ENCODE measurements at places on chromosomes 1 and 21.
A peak's percentile ranks its signal among the peaks of the same experiment; 100 is the strongest.

GRCh38 chr1:8497210-8497819 is 179.4 kb downstream of the SLC45A1 start:
- peak; percentile 68 for DNase-seq

DNA sequence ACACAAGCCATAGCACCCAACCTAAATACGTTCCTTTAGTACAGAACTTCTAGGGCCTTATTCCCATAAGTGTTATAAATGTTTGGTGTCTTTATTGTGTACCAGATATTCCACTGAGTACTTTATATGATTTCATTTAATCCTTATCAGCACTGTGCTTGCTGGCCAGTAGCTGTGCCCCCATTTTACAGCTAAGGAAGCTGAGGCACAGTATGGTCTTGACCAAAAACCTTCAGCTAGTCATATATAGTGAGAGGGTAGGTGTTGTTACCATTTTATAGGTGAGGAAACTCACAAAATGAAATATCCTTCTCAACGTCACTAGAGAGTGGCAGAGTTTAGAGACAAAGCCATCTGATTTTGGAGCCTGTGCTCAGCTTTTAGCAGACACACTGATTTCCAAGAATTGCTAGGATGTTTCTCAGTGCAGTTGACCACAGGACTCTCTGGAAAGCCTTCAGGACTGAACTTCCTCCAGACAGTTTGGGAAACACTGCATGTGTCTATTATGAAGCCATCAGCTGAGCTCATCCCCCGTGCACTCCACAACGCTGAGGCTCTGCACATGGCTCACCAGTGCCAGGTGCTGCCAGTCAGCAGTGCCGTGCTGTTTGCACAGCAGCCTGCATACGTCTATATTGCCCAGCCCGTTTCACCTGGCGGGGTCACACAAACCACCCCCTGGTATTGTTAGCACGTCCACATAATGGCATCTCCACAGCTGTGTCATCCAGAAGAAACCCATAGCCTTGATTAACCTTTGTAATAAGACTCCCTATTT is 15.4 kb downstream of the NPPA start:
- no peak for DNase-seq

DNA sequence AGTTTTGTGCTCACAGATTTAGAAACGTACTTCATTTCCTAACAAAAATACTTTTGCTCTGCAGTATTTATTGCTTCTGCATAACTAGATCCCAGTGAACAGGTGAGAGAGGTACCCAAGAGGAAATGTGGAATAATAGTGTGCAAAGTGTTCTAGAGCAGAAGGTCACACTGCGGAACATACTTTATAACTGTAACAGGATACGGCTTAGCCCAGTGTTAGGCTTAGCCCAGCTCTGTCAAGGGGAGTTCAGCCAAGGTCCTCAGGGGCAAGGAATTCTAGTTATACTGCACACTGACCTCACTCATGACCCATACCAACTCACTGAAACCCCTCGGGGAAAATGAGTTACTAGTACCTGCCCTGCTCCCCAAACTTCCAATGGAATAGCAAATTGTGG is 55.3 kb downstream of the PTPN14 start:
- DNase-seq = peak; percentile 49

- peak; percentile 25 for DNase-seq
These were observed 579.7 kb downstream of the PLA2G4A start for GRCh38 chr1:187408212-187409004.

GRCh38 chr1:24463776-24464735 is 38.6 kb upstream of the RCAN3 start:
- DNase-seq = no peak

GRCh38 chr1:52348704-52349300 is 17.2 kb downstream of the CC2D1B start:
- peak; percentile 11 for DNase-seq

DNA sequence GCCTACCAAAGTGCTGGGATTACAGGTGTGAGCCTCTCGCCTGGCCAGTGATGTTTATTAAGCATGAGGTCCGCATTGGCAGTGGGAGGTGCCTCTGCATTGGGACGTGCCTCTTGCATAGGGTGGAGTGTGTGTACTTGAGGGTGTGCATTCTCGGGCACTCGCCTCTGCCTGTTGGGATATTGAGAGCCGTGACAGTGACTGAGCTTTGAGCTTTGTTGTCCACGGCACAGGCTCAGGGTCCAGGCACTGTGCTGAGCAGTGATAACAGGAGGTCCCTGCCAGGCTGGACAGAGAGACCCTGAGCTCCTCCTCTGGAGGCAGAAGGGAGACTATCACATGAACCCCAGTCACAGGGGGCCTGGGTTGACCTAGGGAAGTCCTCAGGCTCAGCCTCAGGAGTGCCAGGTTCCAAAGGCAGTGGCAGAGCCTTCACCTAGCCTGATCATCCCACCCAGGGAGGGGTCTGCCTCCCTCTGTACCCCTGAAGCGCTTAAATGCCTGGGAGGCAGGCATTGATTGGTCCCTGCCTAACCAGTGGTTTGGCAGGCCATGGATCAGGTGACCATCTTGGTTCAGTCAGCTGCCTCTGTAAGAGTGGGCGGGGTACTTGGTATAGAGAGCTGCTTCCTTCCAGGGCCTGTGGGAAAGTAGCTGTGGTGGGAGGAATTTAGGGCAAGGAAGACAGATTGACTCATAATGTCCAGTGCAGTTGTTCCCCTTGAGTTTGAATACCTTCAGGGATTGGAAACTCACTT is 213.8 kb upstream of the TMEM51 start:
- peak; percentile 81 for DNase-seq

DNA sequence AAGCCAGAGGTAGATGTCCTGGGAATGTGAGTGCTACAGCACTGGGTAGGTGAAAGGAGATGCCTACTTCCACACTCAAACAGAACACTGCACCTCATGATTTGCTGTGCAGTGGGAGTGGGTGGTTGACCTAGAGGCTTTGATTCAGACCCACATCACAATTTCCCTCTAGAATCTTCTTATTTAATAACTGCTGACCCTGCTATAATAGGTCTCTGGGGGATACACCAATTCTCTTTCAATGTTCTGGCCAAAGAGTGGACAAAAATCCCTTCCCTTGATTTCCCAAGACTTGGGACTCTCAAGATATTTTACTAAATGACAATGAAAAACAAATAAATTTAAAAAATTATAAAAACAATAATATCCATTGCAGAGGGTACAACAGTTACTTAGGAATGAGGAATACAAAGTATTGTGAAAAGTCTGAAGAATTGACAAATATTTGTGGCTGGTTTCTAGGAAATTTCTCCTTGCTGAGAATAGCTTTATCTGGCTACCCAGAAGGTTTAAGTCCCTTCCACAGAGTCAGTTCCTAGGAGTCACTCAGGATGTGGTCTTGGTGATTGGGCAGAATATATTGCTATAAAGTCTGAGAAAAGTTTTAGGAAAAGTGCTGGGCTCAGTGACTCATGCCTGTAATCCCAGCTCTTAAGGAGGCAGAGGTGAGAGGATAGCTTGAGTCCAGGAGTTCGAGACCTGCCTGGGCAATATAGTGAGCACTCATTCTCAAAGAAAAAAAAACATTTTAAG is 2.4 kb upstream of the FCGR2A start:
- DNase-seq = peak; percentile 17

DNA sequence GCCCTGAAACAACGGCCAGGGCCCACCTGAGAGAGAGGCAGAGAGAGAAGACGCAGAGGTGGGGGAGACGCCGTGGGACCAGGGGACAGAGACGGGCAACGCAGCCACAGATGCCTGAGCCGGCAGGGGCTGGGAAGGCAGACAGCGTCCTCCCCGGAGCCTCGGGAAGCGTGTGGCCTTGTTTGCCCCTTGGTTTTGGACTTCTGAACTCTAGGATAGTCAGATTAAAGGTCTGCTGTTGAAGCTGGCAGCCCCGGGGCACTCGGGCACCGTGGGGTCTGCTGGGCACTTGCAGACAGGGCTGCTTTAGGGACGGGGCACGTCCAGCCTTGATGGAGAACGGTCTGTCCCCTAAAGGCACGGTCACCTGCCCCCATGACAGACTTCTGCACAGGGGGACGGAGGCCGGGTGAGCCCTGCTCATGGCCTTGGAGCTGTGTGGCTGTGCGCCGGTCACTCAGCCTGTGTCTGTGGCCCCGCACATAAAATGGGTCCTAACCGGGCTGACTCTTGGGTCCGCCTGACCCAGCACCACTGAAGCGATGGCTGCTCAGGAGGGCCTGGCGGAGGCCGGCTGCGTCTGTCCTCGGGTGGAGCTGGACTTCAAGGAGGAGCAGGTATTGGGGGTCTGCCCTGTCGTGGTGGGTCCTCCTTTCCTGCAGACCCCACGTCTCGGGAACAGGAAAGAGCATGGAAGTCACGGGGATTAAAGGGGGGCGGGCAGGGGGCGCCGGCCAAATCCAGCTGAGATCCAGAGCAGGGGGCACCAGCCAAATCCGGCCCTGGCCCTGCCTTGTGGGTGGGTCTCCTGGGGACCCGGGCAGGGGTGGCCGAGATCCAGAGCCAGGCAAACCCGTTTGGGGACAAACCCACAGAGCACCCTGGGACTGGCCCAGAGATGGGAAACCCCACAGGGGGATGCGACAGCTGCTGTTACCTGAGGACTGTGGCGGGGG is 9.6 kb upstream of the RNF223 start:
- DNase-seq = no peak

DNA sequence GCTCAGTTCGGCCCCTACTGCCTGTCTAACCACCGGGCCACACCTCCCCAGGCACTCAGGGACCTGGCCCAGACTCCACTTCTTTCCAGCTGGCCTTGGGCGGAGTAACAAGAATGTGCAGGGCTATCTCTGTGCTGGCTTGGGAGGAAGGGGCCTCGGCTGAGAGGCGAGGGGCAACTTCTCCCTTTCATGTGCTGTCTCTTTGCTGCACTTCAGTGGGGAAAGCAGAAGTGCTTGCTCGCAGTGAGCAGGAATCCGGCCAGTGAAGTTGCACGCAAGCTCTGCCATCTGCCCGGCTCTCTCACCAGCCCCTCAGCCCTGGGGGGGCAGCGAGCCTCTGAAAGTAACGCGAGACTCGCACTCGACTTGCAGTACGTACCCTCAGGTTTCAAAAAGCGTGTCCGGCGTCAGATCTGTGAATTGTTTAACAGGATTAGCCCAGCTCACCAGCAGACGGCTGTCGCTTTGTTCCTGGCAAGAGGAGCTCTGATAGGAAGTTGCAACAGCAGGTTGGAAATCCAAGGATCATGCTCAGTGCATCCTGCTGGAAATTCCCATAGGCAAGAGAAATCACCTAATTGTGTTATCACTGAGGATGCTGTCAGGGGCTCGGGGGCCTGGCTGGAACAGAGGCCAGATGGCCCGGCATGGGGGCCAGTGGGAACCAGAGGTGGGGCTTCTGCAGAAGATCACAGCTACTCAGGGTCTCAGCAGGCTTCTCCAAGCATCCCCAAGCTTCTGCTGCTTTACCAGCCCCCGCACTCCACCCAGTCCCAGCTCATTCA is 221.1 kb downstream of the NPHP4 start:
- DNase-seq = no peak
